CD8-positive, alpha-beta memory T cell (primary cell): ENCODE measurements at places on chromosomes 2 and 18. TPM values are rescaled to one million over a fixed set of nuclear protein-coding genes. Genes with fewer than 3 reads are reported as not detected.

SCN3A gene
- total RNA-seq: not detected

- no peaks in the 10 kb centered on the region for H3K36me3 ChIP-seq
- no peak overlapping the region for H3K27ac ChIP-seq
- no peak for DNase-seq
- no peaks in the 10 kb centered on the region for H3K4me1 ChIP-seq
- no peak overlapping the region for H3K4me3 ChIP-seq
- H3K27me3 ChIP-seq: no peaks in the 10 kb centered on the region
Measured at GRCh38 chr18:37508207-37508606, 57.4 kb downstream of the CELF4 start.

FTCDNL1 gene
- 5.2 TPM for total RNA-seq

RGPD3 gene
- total RNA-seq: 0.04 TPM

- H3K36me3 ChIP-seq: no peaks in the 10 kb centered on the region
- H3K4me3 ChIP-seq: no peak overlapping the region
- H3K4me1 ChIP-seq: no peaks in the 10 kb centered on the region
- no peak overlapping the region for H3K27ac ChIP-seq
- no peaks in the 10 kb centered on the region for H3K27me3 ChIP-seq
Measured at GRCh38 chr2:173279527-173279868, 75.2 kb upstream of the CDCA7 start.

ALLC gene
- not detected for total RNA-seq
